ENCODE measurements at places on chromosomes 1 and 21.

- peak; percentile 91 for DNase-seq
Observed at GRCh38 chr1:204288021-204288588, 71.6 kb downstream of the PLEKHA6 start.

GRCh38 chr1:187665483-187665882, 836.7 kb downstream of the PLA2G4A start:
- DNase-seq: no peak

- no peak for DNase-seq
Observed at GRCh38 chr1:225736437-225737098, 41.1 kb upstream of the SRP9 start.

- DNase-seq: no peak
Observed at GRCh38 chr1:41328001-41328615, 33.1 kb upstream of the FOXO6 start.

- no peak for DNase-seq
Observed at GRCh38 chr21:39863111-39863510, 4.1 kb upstream of the PCP4 start.

- DNase-seq: peak; percentile 56
Observed at GRCh38 chr1:157992031-157992832, 1.2 kb upstream of the KIRREL1 start.

- DNase-seq: no peak
Observed at GRCh38 chr1:13948888-13949391, 249.0 kb downstream of the PRDM2 start.

DNA sequence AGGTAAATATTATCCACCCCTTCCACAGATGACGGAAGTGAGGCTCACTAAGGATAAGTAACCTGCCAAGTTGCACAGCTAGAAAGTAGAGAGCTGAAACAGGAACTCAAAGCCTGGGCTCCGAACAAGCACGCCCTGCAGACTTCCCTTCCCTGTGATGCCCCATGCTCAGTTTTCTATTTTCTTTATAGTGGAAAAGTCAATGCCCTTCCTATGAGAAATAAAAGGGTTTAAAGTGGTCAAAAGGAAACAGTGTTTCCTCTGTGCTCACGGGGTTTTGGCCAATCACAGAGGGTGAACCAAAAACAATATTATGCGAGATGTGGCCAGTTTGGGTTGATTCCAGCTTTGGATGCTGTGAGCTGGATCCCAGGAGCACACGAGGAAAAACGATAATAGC, 44.5 kb downstream of the DDR2 start:
- DNase-seq: no peak

DNA sequence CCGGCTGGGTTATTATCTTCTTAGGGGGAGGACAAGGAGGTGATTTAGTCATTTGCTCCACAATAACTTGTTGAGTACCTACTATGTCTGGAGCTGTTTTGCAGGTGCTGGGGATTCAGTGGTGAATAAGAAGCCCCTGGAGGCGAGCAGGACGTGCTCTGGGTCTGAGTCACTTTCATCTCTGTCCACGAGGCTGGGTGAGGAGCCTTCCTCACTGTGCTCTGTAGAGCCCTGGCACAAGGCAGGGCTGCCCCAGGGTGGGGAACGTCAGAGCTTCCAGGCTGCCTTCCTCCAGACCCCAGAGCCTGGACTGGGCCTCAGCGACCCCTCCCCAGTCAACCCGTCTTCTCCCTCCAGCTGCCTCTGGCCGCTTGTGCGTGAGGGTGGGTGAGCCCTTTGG, 2.5 kb upstream of the PADI6 start:
- peak; percentile 59 for DNase-seq

- DNase-seq: no peak
Observed at GRCh38 chr1:78830321-78830720, 176.2 kb downstream of the ADGRL4 start.

All from RCC 7860 (cell line).